ENCODE measurements at places on chromosomes 6 and 20. TPM values are rescaled to one million over a fixed set of nuclear protein-coding genes. Genes with fewer than 3 reads are reported as not detected.
A peak's percentile ranks its signal among the peaks of the same experiment; 100 is the strongest.

MCHR2 gene
- not detected for total RNA-seq

BPIFB1 gene
- total RNA-seq: not detected

MYBL2 gene
- total RNA-seq: 44.4 TPM

FBXO9 gene
- 85.7 TPM for total RNA-seq

RAE1 gene
- total RNA-seq: 44.6 TPM

BMP5 gene
- total RNA-seq: 1.7 TPM

BPIFB4 gene
- not detected for total RNA-seq

ZNF831 gene
- not detected for total RNA-seq

JPH2 gene
- total RNA-seq: 0.24 TPM

DNA sequence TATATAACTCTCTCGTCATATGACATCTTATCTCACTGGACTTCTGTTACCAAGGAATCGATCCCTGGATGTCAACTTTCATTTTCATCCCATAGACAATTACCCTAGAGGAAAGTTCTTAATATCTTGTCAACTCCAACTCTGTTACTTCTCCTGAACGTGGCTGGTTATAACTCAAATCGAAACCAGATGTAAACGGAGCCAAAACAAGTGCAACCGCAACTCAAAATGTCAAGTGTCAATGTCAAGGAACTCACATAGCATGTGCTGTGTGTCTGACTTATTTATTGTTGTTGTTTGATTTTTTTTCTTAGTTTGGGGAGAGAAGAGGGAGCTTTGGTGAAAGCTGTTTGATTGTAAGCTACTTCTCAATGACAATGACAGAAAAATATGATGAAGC lies 108.6 kb downstream of the VIP start:
- no peak for DNase-seq

GRCh38 chr6:162267641-162268040 lies 459.9 kb downstream of the PRKN start:
- no peak for DNase-seq

DNA sequence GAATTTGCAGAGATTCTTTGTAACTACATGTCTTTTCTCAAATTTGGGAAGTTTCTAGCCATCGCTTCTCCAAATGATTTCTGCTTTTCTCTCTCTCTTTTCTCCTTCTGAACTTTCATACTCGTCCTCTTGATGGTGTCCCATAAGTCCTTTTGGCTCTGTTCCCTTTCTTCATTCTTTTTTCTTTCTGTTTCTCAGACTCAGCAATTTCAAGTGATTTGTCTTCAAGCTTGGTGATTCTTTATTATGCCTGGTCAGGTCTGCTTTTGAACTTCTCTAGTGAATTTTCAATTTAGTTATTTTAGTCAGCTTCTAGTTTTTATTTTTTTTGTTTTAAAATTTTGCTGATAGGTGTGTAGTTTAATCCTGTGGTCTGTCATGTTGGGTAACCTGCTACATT lies 57.6 kb upstream of the EEF1E1 start:
- no peak for DNase-seq

- no peak for DNase-seq
These were observed 6.0 kb upstream of the FILIP1 start for GRCh38 chr6:75499640-75500039.

DNA sequence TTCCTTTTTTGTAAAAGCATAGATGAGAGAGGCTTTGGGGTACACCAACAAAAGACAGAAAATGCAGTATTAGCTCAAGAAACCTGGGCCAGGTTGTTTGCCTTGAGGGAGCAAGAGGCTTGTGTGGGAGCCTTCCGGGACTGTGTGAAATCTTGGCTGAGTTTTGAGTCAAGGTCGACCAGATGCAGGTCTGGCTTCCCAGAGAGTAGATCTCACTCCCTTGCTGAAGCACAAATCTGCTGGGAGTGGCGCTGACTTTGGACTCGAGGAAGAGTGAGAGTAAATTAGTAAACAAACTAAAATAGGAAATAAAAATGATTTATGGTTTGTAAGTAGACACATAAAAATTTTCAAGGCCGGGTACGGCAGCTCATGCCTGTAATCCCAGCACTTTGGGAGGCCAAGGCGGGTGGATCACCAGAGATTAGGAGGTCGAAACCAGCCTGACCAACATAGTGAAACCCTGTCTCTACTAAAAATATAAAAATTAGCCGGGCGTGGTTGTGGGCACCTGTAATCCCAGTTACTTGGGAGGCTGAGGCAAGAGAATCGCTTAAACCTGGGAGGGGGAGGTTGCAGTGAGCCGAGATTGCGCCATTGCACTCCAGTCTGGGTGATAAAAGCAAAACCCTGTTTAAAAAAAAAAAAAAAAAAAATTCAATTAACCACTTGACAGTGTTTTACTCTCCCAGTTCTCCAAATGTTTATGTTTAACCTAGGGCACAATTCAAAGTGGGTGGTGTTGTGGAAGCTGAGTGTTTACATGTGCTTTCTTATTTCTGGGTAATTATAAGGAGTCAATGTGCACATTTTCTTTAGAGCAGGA lies 27.7 kb upstream of the EDN1 start:
- DNase-seq: no peak

DNA sequence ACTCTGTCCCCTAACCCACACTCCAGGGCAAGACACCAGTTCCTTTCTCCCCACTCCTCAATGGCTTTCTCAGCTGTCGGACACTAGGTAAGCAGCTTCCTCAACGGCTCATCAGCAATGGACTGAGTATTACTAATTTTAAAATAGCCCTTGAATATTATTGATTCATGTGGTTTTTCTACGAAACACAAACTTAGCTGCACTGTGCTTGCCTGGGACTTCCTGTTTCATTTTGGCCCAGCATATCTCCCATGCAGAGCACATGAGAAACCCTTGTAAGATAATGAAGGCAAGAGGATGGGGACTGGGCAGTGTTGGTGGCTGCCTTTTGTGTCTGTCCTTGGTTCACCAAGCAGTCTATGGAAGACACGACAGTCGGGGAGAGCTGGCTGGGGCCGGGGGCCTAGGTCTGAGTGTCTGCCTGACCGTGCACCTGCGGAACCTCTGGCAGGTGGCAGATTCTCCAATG lies 48.9 kb downstream of the RNASET2 start:
- DNase-seq: no peak

- DNase-seq: no peak
These were observed 625.3 kb downstream of the EYS start for GRCh38 chr6:65081756-65082155.

GRCh38 chr6:157649311-157650260 lies 173.5 kb upstream of the SNX9 start:
- no peak for DNase-seq

DNA sequence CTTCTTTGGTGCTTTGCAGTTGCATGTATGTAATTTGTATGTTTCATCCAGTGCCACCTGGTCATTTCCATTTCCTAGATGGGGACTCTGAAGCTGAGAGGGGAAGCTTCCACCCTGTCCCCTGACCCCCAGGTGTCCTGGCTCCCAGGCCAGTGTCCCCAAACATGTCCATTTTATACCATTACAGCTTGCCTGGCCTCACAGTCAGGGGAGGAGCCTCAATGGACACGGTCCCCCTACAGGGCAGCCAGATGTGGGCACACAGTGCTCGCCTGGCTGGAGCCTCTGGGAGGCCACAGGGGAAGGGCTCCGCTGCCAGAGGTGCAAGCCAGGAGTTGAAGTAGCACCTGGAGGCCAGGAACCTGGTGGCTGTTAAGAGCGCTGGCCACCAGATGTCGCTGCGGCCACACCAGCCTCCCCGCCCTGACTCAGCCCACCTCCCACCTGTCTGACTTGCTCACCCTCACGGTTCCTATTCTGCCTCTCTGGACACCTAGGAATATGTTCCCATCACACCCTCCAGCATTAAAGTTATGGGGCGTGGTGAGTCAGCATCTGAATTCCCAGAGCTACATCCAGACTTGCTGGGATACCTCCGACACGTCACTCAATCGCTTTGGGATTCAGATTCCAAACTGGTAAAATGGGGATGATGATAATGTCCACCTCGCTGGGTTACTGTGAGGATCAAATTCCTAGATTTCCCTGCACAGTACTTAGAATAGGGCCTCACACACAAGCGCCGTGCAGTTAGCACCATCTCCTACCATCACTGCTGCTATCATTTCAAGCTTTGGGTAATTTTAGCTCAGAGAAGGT lies 107.4 kb downstream of the SULF2 start:
- DNase-seq: peak; percentile 70

DNA sequence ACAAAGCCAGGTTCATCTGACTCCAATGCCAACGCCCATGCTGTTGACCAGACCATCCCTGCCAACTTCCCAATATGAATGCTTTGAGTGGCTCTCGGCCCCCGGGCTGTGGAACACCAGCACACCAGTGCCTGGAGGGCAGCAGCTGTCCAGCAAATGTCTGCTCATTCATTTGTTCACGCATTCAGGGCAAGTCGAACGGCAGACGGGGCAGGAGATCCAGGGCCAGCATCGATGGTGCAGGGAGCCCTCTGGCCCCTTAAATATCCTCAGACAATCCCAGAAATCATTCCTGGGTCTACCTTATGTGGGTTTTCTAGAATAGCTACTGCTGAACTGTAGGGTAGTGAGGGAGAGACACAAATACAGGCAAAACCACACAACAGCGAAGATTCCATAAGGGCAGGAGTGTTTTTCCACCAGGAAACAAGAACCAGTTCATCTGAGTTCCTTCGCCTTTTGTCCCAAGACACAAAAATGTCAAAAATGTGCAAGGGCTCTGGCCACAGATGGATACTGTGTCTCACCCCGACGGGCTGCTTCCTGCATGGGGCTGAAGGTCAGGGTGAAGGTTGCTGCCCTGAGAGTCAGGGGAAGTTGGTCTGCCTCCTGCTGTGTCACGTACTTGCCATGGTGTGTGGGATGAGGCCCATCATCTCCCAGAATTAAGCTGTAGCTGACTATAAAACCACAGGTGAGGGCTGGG lies 15.5 kb downstream of the RIPOR3 start:
- no peak for DNase-seq

GRCh38 chr6:136784910-136785746 lies 7.1 kb downstream of the MAP3K5 start:
- no peak for DNase-seq

DNA sequence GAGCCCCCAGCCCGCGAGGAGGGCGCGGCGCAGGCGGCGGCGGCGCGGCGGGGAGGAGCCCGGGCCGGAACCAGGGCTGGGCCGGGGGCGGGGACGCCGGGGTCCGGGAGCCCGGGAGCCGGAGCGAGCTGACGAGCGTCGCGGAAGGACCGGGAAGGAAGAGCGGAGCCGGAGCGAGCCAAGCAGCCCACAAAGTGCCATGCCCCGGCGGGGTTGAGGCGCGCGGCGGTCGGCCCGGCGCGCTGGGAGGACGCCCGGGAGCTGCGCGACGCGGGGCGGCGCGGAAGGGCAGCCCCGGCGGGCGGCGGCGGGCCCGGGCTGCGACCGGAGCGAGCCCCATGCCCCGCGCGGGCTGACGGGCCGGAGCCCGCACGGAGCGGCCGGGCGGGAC lies 289 bp downstream of the FOXP4 start:
- no peak for DNase-seq

GRCh38 chr20:32830437-32830836 lies 10.7 kb downstream of the MAPRE1 start:
- no peak for DNase-seq

Data from progenitor cell of endocrine pancreas (in vitro differentiated cells).